Hematopoietic multipotent progenitor cell treated with erythropoietin and hydrocortisone succinate and interleukin-3 and kit ligand, for 6 days (in vitro differentiated cells): ENCODE measurements at places on chromosomes 12 and 14.
A peak's percentile ranks its signal among the peaks of the same experiment; 100 is the strongest.

DNA sequence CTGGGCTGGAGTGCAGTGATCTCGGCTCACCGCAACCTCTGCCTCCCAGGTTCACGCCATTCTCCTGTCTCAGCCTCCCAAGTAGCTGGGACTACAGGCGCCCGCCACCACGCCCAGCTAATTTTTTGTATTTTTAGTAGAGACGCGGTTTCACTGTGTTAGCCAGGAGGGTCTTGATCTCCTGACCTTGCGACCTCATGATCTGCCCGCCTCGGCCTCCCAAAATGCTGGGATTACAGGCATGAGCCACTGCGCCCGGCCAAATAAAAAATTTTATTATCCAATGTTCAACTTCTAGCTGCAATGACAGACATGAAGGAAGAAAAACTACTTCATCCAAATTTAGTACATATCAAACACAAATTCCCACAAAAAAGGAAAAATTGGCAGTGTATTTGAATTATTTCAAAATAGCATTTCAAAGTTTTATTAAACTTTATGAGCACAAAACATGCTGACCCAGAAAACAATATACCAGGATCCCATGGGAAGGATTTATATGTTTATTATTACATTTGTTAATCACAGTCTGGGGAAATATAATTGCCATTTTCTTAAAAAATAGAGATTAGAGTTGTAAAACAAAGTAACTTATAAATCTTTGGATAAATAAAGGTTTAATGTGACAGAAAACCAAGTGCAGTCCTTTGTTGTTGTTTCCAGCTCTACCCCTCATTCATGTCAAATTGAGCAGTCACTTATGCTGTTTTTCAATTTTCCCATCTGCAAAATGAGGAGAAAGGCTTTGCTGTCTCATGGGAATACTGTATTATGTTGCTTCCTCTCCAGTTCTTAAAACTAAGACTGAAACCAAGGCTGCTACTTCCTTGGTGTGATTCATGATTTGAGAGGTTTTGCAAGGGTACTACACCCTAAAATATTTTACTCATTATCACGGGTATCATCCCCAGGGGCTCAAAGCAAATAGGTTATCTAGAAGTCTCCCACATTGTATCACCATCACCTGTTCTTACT lies 155.2 kb upstream of the AVPR1A start:
- DNase-seq: no peak

GRCh38 chr14:22986508-22987054 lies 4.2 kb upstream of the AJUBA start:
- peak; percentile 92 for DNase-seq

GRCh38 chr12:121980892-121981272 lies 40.8 kb upstream of the BCL7A start:
- DNase-seq: no peak

DNA sequence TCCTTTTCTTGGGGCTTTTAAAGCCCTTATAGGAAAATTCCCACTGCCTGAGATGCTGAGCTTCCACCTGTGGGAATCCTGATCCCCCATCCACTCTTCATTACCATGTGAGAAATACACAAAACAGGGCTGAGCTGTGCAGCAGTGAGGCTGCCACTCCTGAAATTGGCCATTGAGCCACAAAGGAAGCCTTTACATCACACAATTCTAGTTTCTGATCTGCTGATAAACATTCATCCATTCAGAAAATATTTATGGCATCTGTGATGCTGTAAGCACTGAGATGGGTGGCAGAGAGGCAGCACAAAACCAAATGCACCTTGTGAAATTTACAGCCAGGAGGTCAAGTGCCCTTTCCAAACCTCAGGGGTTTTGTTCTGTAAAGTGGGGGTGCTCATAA lies 26.2 kb upstream of the CMKLR1 start:
- no peak for DNase-seq

- no peak for DNase-seq
Measured at GRCh38 chr14:22811722-22812121, 3.5 kb downstream of the SLC7A7 start.

GRCh38 chr12:95099270-95099790 lies 25.9 kb upstream of the NR2C1 start:
- no peak for DNase-seq

GRCh38 chr14:79417961-79418360 lies 793.3 kb downstream of the DIO2 start:
- DNase-seq: no peak

GRCh38 chr14:33837943-33838683 lies 112.8 kb downstream of the EGLN3 start:
- DNase-seq: no peak

- DNase-seq: no peak
Measured at GRCh38 chr14:94747739-94748138, 22.2 kb downstream of the GSC start.

- DNase-seq: no peak
Measured at GRCh38 chr14:35043046-35043445, 3.0 kb upstream of the FAM177A1 start.

- DNase-seq: no peak
Measured at GRCh38 chr14:84991021-84991420, 538.9 kb upstream of the FLRT2 start.

DNA sequence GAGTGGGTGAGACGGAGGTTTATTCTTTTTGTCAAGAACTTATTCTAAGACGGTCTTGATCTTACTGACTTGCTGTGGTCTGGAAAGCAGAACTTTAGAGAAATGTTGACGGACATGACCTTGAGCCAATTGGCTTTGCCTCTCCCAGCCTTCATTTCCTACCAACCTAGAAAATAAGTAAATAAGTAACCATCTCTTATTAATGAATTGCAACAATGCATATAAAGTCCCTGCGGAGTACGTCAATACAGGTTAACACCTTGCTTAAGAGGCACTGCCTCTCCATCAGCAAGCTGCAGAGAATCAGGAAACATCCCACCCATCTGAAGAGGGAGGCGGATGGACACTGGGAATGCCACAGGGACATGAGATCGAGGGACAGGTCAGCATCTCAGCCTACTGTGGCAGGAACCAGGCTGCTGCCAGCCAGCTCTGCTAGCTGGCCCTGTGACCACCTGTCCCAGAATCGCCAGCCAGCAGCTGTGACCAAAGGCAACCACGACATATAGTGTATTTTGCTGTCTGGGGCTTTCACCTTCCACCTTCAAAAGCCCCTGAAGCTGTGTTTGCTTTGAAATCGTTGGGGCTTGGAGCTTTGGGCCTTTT lies 208.3 kb downstream of the BCL11B start:
- no peak for DNase-seq

- DNase-seq: no peak
Measured at GRCh38 chr12:26233631-26234030, 38.3 kb downstream of the SSPN start.

DNA sequence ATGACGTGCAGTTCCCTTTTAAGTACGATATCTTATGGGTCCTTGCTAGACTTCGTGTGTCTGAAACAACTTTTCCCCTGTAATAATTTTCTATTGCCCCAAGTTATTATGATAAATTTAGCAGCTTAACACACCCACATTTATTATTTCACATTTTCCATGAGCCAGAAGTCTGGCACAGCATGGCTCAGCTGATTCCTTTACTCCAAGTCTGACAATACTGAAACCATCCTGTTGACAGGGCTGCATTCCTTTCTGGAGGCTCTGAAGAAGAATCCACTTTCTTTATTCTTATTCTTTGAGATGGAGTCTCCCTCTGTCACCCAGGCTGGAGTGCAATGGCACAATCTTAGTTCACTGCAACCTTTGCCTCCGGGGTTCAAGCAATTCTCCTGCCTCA lies 80.9 kb downstream of the DENND5B start:
- DNase-seq: no peak
